Body of pancreas (tissue), 4 donors: ENCODE measurements at places on chromosomes 11 and 22. TPM values are rescaled to one million over a fixed set of nuclear protein-coding genes. Genes with fewer than 3 reads are reported as not detected.

DNA sequence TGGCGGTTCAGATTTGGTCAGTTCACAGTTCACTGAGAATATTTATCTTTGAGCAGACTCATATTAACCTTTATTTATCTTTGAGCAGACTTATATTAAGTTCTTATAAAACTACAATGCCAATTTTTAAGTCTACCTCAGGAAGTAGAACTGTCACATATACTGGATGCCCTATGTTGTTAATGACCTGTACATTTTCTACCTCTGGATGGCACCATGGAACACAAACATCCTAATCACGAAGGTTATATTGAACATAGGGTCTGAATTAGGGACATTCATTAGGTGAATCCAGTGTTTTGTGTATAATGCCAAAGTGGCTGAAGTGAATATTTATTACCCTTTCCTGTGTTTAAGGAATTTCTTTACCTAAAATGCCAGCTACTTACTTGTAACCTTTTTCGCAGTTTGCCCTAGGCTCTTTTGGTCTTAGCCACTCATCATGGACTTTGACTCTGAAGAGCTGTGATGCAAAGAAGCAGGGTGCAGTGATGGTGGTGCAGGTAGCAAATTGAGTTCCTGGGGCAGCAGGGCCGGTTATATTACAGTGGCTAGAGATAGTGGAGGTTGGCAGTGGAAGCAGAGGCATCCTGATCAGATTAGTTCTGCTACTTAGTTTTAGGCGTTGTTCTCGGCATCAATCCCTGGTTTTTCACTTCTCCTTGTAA, 71.8 kb downstream of the STIM1 start:
- no peaks in the 10 kb centered on the region for H3K36me3 ChIP-seq
- no peaks in the 10 kb centered on the region for H3K27me3 ChIP-seq
- H3K4me1 ChIP-seq, result peaks cover 27% of the 10 kb centered on the region
- H3K27ac ChIP-seq, result no peak overlapping the region
- DNase-seq, result no peak
- no peak overlapping the region for H3K4me3 ChIP-seq

DNA sequence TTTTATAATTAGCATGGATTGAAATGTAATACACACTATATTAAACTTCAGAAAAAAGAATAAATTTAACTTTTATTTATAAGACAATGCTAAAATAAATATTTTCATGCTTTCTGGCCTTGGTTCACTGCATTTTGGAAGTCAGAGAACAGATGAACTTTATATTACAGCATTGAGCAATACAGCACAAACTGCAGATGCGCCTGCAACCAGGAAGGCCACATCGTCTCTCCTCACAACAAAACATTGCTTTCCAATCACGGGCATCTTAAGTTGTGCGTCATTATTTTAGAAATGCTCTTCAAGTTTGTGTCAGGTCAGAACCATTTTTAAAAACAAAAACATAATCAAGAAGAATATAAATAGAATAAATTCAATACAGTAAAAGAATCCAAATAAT, 89.3 kb upstream of the CEP126 start:
- H3K4me1 ChIP-seq, result no peaks in the 10 kb centered on the region
- no peaks in the 10 kb centered on the region for H3K27me3 ChIP-seq
- no peak overlapping the region for H3K27ac ChIP-seq
- H3K36me3 ChIP-seq, result no peaks in the 10 kb centered on the region

GRCh38 chr22:23067023-23067650, 3.2 kb upstream of the GNAZ start:
- no peak for DNase-seq
- H3K4me1 ChIP-seq, result peaks cover 16% of the 10 kb centered on the region
- H3K36me3 ChIP-seq, result no peaks in the 10 kb centered on the region
- no peaks in the 10 kb centered on the region for H3K27me3 ChIP-seq
- H3K4me3 ChIP-seq, result no peak overlapping the region
- no peak overlapping the region for H3K27ac ChIP-seq

DNA sequence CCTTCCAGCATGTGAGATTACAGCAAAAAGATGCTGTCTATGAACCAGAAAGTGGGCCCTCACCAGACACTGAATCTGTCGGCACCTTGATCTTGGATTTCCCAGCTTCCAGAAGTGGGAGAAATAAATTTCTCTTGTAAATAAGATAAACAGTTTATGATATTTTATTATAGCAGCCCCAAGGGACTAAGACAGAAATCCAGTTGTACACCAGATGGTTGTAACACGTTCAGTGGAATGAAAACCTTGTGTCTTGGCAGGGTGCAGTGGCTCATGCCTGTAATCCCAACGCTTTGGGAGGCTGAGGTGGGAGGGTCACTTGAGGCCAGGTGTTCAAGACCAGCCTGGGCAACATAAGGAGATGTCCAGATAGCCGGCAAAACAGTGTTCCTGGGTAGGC, 61.8 kb downstream of the MCHR1 start:
- H3K36me3 ChIP-seq, result no peaks in the 10 kb centered on the region
- no peak for DNase-seq
- H3K4me1 ChIP-seq, result no peaks in the 10 kb centered on the region
- H3K27me3 ChIP-seq, result no peaks in the 10 kb centered on the region

GRCh38 chr11:74310857-74311256, 583 bp downstream of the P4HA3 start:
- no peak overlapping the region for H3K4me3 ChIP-seq
- peaks cover 11% of the 10 kb centered on the region for H3K4me1 ChIP-seq
- H3K36me3 ChIP-seq, result no peaks in the 10 kb centered on the region
- no peak overlapping the region for H3K27ac ChIP-seq

DNA sequence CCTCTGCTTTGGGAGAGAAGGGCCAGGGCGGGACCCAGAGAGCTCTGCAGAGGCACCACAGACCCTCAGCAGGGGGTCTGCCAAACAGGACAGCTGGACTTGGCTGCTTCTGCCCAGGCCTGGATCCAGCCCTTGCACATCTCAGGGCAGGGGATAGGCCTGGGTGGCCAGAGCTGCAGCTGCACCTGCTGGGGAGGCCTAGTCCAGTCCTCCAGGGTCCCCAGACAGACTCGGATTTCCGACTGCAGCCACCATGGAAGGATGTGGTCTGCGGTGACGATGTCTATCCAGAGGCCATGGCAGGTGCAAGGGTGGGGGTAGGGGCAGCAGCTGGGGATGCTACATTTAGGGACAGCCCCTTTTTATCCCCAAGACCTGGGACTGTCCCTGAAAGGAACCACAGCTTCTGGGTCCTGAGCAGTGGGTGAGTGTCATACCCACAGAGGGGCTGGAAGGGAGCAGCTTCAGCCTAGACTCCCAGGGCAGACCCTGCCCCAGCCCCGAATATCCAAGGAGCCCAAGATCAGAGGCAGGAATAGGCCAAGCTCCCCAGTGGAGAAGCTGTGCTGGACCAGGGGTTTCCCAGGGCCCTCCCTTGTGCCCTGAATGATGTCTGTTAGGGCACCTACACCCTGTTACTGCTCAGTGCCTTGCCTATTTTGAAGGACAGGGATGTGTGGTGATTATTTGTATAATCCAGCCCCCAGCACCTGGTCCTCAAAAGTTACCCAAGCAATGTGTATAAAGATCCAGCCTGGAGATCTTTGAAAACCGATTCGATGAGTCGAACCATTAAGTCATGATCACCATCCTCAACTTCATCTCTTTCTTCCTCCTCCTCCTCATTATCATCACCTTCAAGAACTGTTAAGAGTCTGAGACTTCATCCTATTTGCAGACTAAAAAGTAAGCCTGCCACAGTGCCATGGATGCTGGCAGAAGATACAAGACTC, 2.5 kb upstream of the IGLL5 start:
- H3K27ac ChIP-seq, result no peak overlapping the region
- DNase-seq, result no peak

GRCh38 chr11:108768964-108769363, 104.1 kb downstream of the DDX10 start:
- no peaks in the 10 kb centered on the region for H3K4me1 ChIP-seq
- H3K36me3 ChIP-seq, result no peaks in the 10 kb centered on the region
- H3K27me3 ChIP-seq, result no peaks in the 10 kb centered on the region
- no peak for DNase-seq
- no peak overlapping the region for H3K27ac ChIP-seq
- H3K4me3 ChIP-seq, result no peak overlapping the region

DNA sequence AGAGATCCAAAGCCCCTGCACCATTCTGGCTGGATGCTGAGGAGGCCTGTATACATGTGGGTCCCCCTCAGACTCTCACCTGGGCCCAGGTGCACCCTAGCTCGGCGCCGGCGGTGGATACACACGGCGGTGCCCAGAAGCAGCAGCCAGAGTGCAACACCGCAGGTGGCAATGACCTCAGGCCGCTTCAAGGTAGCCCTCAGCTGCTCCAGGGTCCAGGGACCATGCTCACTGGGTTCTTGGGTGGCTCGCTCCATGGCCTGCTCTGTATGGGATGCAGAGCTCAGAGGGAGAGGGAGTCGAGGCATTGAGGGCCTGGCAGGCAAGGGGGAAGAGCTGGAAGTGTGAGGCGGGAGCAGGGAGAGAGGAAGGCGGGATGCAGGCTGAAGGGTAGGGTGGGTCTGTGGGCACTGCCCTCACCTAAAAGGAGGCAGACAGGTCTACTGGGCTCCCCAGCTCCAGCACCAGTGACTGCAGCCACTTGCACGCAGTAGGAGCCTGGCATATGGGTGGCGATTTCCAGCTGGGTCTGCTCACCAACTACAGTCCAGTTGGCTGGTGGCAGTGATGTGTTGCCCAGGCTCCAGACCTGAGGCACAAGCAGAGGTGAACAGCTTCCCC, 3.8 kb downstream of the ROBO4 start:
- DNase-seq, result no peak
- no peak overlapping the region for H3K4me3 ChIP-seq
- H3K27me3 ChIP-seq, result no peaks in the 10 kb centered on the region
- no peak overlapping the region for H3K27ac ChIP-seq

DNA sequence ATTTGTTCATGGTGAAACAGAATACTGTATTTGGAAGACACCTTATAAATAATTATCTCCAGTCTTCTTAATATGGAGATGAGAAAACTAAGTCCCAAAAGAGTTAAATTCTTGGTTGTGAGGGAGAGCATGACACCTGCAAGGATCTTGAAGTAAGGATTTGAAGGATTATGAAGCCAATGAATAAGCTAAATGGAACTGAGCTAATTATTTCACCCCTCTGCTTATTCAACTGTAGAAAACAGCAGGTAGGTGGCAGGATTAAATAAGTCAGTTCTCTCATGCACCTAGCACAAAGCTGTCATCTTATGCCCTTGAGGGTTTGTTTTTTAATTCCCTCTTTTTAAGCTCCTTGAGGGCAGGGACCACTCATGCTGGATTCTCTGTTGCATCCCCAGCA, 457.3 kb downstream of the ETS1 start:
- H3K27me3 ChIP-seq, result no peaks in the 10 kb centered on the region
- no peak for DNase-seq
- H3K4me1 ChIP-seq, result peaks cover 14% of the 10 kb centered on the region
- H3K27ac ChIP-seq, result no peak overlapping the region
- H3K36me3 ChIP-seq, result no peaks in the 10 kb centered on the region
- H3K4me3 ChIP-seq, result no peak overlapping the region

DNA sequence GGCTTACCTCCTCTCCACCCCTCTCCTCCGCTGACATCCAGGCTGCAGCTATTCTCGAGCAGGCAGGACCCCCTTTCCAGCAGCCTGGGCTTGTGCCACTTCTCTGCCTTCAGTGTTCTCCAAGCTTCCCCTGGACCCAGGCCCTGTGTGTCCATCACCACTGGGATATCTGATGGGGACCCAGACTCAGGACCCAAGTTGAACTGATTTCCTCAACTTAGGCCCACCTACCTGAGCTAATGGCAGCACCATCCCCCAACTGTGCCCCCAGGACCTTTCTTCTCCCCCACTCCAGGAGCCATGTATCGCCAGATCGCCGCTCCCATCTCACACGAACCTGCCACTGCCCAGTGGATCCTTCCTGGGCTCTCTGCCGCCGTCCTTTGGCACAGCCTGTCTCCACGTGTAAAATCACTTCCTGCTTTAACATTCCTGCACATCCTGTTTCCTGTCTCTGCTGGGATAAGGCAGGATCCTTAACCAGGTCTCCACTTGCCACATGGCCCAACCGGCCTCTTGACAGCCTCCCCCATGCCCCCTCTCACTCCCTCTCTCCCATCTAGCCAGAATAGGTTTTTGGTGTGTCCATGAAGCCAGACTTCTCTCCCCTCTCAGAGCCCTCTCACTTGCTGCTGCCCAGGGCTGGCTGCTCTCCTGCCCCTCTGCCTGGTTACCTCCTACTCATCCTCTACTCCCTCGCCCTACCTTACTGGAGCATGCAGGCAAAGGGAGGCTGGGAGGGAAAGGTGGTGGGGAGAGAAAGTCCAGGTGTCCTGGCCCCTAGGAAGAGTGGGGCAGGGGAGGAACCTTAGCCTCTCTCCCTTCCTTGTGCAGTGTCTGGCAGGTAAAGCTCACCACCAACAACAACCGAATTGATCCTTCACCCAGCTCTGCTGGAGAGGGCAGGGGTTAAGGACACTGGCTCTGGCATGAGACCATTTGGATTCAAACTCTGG, 9.4 kb downstream of the SPATA19 start:
- no peaks in the 10 kb centered on the region for H3K36me3 ChIP-seq
- no peak overlapping the region for H3K27ac ChIP-seq
- H3K4me1 ChIP-seq, result no peaks in the 10 kb centered on the region
- no peak overlapping the region for H3K4me3 ChIP-seq
- no peaks in the 10 kb centered on the region for H3K27me3 ChIP-seq
- no peak for DNase-seq

GRCh38 chr11:125463590-125464269, 32.3 kb downstream of the FEZ1 start:
- no peak overlapping the region for H3K4me3 ChIP-seq
- no peak for DNase-seq
- H3K27me3 ChIP-seq, result no peaks in the 10 kb centered on the region
- H3K4me1 ChIP-seq, result no peaks in the 10 kb centered on the region

GRCh38 chr11:9013373-9013772, 9.6 kb upstream of the NRIP3 start:
- no peak for DNase-seq
- H3K4me1 ChIP-seq, result peaks cover 5% of the 10 kb centered on the region
- no peak overlapping the region for H3K27ac ChIP-seq

GRCh38 chr11:33529461-33529860, 171.2 kb downstream of the C11orf91 start:
- no peaks in the 10 kb centered on the region for H3K36me3 ChIP-seq
- DNase-seq, result no peak
- no peak overlapping the region for H3K27ac ChIP-seq
- H3K4me1 ChIP-seq, result no peaks in the 10 kb centered on the region
- no peak overlapping the region for H3K4me3 ChIP-seq

Gene OR5B21
- total RNA-seq, result not detected

Gene SULT4A1
- not detected for total RNA-seq

Gene CLMP
- total RNA-seq, result 10.1 TPM

Gene OR51B5
- total RNA-seq, result not detected

Gene KCNE3
- total RNA-seq, result 10.9 TPM

Gene MRGPRX3
- not detected for total RNA-seq

Gene PHOX2A
- not detected for total RNA-seq

Gene APOBEC3C
- total RNA-seq, result 6.7 TPM

Gene MS4A6A
- total RNA-seq, result 24.9 TPM

Gene LRRC10B
- total RNA-seq, result 1.6 TPM

Gene OR8G5
- not detected for total RNA-seq
